ENCODE measurements at places on chromosomes 3 and 15.

DNA sequence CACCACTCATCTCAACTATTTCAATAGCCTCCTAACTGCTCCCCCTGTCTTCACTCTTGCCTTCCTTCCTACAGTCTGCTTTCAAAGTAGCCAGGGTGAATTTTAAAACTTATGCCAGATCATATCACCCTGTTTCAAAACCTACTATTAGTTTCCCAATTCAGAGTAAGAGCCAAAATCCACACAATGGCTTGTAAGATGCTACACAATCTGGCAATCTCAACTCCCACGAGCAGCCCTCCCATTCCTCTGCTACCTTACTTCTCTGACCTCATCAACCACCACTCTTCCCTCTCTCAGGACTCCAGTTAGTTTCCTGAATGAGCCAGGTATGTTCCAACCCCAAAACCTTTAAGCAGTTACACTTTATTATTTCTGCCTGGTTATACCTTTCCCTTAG is 62.5 kb downstream of the VPS13C start:
- DNase-seq, result no peak

DNA sequence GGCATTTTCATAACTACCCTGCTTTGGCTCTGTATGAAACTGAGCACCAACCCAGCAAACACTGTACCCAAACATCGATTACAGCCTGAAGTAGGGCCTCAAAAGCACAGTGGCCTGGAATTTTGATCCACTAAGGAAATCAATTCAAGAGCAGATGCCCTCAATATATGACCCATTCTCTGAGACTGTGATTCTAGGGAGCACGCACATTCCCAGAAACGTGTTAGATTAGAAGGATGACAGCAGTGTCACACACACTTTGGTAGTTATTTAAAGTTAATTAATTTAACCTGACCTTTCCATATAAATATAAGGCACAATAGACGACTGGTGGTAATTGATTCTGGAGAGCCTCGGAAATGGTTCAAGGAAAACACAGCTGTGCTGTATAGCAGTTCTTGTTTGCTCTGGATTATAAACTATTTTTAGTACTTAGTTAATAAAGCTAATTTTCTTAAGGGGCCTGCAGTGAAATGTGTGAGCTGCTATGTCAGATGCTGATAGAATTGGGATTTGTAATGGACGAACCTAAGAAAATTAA is 126.3 kb upstream of the ZNF385D start:
- no peak for DNase-seq

DNA sequence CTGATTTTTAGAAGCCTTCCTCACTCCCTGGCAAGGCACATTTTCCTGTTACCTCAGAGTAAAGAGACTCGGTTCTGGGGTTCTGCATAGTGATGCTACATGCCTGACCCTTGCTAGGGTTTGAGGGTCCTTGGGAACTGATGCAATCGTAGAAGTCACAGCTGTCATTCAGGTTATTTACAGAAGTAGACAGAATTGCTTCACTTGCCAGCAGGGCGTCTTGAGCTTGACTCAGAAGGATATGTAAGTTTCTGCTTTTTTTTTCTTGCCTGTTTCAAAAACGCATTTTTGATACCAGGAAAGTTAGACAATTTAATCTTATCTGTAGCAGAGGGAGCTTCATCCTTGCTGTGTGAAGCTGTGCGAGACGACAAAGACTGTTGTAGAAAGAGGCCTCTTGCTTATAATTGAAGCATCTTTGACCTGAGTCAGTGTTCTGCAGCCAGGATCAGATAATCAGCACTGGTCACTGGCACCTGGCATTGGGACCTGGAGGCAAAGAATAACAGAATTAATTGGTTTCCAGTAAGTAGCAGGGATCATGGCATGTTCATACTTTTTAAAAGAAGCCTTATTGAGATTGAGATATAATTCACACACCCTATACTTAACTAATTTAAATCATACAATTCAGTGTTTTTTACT is 24.8 kb downstream of the CACNA1D start:
- no peak for DNase-seq

GRCh38 chr3:88725440-88726165 is 381.8 kb upstream of the EPHA3 start:
- DNase-seq, result no peak

DNA sequence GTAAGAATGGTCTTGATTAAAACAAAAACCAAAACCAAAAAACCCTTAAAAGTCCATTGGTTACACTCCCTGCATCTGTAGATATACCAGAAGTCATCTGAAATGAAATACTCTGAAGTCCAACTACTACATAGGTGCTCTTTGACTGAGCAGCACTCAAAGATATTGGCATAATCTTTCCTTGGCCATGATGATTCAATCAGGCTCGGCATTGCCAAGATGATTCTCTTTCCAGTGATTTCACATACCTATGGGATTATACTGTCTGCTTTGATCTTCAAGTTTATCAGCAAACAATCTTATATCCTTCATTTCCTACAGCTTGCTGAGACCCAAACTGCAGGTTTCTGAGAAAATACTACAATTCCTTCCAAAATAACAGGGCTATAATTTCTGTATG is 35.9 kb upstream of the DIPK2A start:
- no peak for DNase-seq

GRCh38 chr3:134361162-134361835 is 12.9 kb downstream of the AMOTL2 start:
- no peak for DNase-seq

DNA sequence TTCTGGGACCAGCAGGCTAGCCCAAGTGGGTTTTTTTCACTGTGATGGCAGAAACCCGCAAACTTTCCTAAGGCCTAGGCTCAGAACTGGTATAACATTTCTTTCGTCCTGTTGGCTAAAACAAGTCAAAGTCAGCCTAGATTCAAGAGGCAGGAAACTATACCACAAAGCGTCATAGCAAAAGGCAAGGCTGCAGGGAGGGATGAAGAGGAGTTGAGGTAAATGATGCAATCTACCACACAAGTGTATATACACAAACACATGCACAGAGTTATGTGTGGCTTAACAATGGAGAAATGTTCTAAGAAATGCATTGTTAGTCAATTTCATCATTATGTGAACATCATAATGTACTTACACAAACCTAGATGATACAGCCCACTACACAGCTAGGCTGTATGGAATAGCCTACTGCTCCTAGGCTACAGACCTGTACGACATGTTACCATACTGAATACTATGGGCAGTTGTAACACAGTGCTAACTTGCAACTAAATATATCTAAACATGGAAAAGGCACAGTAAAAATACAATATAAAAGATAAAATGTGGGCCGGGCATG is 225.6 kb downstream of the TBL1XR1 start:
- DNase-seq, result no peak

- DNase-seq, result no peak
Observed at GRCh38 chr15:41894251-41894790, 468 bp upstream of the SPTBN5 start.

DNA sequence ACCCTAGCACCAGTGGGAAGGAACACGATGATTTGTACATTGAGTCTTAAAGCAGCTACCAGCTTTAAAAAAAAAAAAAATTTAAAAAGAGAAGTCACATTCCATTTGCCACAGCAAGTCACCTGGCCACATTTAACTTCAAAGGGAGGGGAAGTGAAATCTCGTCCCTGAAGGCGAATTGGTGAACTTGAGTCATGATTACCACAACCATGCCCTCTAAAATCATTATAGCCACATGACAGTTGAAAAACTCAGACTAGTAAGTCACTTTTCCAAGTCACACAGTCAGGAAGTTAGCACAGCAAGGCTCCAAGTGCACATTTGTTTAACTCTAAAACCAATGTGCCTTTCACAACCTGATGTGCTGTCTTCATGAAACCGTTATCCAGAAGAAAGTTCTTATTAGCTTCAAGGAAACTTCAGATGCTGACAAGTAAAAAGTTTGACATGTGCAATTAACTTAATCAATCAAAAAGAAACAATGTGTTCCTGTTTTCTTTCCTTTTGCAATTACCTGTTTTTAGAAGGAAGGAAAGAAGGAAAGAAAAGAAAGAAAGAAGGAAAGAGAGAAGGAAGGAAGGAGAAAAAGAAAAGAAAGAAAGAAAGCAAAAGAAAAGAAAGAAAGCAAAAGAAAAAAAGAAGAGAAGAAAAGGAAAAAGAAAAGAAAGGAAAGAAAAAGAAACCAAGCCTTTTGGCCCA is 8.3 kb upstream of the THSD4 start:
- DNase-seq, result no peak

DNA sequence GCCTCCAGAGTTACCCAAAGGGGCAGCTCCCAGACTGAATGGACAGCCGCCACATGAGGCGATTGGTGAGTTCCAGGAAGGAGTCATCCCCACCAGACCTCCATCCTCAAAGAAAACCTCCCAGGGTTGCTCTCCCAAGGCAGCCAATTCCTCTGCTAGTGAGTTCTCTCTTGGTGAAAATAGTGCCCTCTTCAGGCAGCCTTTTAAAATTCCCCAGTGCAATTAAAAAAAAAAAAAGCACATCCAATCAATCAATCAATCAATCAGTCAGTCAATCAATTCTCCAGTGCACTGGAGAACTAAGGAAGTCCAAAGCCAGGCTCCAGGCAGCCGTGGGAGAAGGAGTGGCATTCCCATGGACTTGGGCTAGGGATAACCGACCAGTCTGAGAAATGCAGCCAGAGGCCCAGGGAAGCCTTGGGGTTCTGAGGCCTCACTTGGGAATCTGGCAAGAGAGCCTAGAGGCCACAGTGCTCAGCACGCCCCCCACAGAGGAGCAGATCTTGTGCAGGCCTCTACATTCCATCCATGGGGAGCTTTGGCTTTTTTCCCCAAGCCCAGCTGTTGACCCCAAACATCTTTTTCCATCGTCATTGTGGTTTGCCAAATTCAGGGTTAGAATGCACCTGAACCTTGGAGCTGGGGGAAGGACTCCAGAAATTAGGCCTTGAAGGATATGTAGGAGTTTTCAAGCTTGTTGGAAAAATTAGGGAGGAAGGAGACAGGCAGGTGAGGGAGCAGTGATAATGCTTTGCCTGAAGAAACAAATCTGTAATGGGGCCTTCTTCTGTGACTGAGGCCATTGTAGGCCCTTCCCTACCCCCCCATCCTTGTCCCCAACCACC is 4.8 kb downstream of the PAQR5 start:
- DNase-seq, result no peak

GRCh38 chr3:15787941-15788340 is 9.8 kb downstream of the ANKRD28 start:
- no peak for DNase-seq

GRCh38 chr3:183278479-183279088 is 25.5 kb downstream of the B3GNT5 start:
- DNase-seq, result no peak

GRCh38 chr3:147729641-147730040 is 320.5 kb downstream of the ZIC1 start:
- no peak for DNase-seq

GRCh38 chr3:46998121-46998851 is 18.8 kb downstream of the NBEAL2 start:
- peak; percentile 64 for DNase-seq

- no peak for DNase-seq
Observed at GRCh38 chr3:62363275-62363674, 10.1 kb downstream of the FEZF2 start.

GRCh38 chr3:16338999-16339398 is 74.0 kb downstream of the OXNAD1 start:
- peak; percentile 15 for DNase-seq

DNA sequence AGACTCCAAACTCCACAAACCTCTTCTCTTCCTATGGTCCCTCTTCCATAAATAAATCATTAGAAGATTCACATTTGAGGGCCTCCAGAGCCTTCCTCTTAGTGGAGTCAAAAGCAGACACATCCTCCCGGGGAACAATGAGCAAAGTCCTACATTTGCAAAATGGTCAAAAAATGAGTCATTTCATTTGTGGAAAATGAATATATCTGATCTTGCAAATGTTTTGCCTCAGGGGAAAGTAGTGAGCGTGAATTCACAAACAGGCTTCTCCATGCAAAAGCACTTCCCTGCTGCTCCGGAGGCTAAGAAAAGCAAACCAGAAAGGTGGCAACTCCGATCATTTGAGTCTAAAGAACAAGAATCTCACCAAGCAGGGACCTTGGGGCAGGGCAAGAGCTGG is 86.7 kb upstream of the IQSEC1 start:
- DNase-seq, result no peak

DNA sequence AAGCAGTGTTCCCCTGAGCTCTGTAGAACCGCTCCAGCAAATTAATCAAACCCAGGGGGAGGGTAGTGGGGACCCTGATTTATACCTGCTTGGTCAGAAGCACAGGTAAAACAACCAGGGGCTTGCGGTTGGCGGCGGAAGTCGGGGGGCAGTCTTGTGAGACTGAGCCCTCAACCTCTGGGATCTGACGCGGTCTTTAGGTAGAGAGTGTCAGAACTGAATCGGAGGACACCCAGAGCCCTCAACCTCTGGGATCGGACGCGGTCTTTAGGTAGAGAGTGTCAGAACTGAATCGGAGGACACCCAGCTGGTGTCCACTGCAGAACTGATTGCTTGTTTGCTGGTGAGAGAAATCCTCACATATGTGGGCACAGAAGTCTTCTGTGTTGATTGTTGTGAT is 12.9 kb upstream of the PAQR5 start:
- no peak for DNase-seq

DNA sequence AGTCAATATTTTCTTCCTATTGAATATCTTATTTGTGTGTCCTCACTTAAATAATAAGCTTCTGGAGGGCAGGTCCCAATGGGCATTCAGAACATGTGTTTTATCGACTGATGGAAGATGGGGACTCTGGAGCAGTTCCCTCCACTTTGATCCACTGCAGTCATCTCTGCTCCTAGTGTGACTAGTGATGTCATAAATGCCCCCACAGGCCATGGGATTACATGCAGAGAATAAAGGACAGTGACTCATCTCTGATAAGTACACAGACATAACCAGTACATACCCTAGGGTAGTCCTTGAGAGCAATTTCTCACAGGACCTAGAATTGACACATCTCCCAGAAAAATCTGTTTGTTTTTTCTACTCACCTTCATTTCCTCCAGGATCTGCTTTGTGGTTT is 49.4 kb upstream of the FMN1 start:
- no peak for DNase-seq

DNA sequence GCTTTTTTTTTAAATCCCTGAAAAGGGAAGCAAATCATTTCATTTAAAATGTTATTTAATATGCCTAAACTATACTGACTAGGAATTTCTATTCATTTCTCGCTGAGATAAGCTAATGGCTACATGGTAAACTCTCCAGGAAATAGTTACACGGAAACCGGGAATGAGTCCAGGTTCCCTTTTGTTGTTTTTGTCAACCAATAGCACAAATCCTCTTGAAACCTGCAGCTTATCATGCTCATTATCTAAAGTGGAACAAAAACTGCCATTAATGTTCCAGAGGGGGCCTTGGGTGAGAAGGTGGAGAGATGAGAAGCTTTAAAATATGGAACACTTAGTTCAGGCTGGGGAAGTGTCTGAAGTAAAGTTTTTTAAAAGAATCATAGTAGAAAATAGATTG is 113.5 kb upstream of the ALCAM start:
- DNase-seq, result no peak

GRCh38 chr3:112514527-112515128 is 15.4 kb upstream of the BTLA start:
- no peak for DNase-seq

All from effector memory CD8-positive, alpha-beta T cell (primary cell).